Astrocyte (in vitro differentiated cells and primary cell): ENCODE measurements at places on chromosomes 12 and 14. TPM values are rescaled to one million over a fixed set of nuclear protein-coding genes. Genes with fewer than 3 reads are reported as not detected.
A peak's percentile ranks its signal among the peaks of the same experiment; 100 is the strongest.

DNA sequence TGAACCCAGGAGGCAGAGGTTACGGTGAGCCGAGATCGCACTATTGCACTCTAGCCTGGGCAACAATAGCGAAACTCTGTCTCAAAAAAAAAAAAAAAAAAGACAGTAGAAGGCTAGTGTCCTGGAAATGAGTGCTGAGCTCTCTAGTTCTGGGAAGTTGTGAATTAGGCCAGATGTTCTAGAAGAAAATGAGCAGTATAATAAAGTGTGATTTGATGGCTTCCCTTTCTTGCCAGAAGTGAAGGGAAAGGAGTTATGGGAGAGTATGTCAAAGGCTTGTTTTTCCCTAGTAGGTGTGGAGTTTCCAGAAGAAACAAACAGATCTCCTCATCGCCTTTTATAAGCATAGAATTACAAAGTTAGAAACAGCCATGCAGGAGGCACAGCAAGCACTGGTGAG lies 20.5 kb downstream of the RNF212B start:
- no peak for DNase-seq
- H3K4me1 ChIP-seq = no peaks in the 10 kb centered on the region
- no peaks in the 10 kb centered on the region for H3K36me3 ChIP-seq
- peaks cover 6% of the 10 kb centered on the region for H3K27me3 ChIP-seq

DNA sequence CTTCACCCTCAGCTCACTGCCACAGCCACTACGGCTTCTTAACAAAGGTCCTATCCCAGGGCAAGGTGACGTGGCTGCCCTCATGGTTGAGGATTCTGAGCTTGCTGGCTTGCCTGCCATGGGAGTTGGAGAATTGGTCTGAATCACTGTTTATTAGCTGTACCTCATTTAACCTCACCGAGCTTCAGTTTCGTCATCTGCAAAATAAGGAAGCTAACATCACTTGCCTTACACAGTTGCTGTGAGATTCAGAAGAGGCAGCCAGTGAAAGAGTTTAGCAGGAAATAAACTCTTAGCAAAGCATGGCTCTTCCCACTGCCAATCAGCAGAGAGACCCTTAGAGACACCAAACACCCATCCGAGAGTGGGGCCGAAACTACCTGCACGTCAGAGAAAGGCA lies 90.1 kb upstream of the KCNA1 start:
- no peaks in the 10 kb centered on the region for H3K36me3 ChIP-seq
- peaks cover 8% of the 10 kb centered on the region for H3K4me1 ChIP-seq
- no peaks in the 10 kb centered on the region for H3K27me3 ChIP-seq
- no peak overlapping the region for H3K27ac ChIP-seq

DNA sequence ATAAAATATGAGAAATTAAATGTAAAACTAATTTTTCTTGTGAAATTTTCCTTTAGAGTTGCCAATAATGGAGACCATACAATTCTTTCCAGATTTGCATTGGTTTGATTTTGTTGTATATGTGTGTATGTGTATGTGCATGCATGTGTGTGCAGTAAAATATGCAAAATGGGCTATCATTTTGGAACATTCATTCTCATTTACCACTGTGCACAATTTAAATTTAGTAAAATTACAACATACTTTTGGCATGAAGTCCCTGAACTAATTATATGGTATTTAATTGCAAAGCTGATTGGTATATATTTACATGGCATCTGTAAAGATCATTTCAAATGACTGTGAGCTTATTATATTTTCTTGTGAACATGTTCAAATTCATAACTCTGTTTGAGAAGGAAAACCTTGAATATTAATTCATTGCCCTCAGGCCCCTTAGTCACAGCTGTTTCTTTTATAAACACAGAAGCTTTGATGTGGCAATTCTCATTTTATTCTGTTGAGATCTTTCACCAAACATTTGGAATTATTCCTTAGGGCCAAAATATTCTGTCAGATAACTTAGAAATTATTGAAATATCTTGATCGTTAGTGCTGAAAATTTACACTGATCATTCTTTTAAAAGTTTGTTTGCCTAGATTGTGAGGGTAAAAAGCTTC lies 17.6 kb downstream of the KERA start:
- H3K4me1 ChIP-seq = no peaks in the 10 kb centered on the region
- no peaks in the 10 kb centered on the region for H3K36me3 ChIP-seq
- no peaks in the 10 kb centered on the region for H3K27me3 ChIP-seq
- peak; percentile 27 for DNase-seq
- no peak overlapping the region for H3K4me3 ChIP-seq

DNA sequence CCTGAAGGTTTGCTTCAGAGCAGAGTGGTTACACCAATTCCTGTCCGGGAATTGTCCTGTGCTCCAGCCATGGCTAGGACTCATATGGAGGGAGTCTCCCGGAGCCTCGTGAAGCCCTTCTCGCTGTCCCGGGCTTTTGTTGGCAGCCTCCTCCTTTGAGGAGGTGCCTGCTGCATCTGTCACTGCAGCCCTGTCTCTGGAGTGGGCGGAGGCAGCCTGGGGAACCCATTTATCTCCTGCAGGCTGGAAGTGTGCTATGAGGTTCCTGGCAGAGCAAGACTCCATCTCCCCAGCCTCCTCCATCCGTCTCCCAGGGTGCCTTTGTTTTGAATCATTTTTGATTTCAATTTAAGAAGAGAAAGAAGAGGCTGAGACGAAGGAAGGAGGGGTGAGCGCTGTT lies 355.3 kb downstream of the GLT1D1 start:
- peaks cover 13% of the 10 kb centered on the region for H3K4me1 ChIP-seq
- H3K27ac ChIP-seq = no peak overlapping the region
- no peaks in the 10 kb centered on the region for H3K36me3 ChIP-seq
- no peaks in the 10 kb centered on the region for H3K27me3 ChIP-seq

GRCh38 chr14:102998393-102998792 lies 59.0 kb downstream of the CDC42BPB start:
- H3K4me1 ChIP-seq = peaks cover 26% of the 10 kb centered on the region
- peak; percentile 54 for DNase-seq
- H3K27me3 ChIP-seq = no peaks in the 10 kb centered on the region
- H3K27ac ChIP-seq = peak overlapping the region; percentile 38
- no peak overlapping the region for H3K4me3 ChIP-seq

DNA sequence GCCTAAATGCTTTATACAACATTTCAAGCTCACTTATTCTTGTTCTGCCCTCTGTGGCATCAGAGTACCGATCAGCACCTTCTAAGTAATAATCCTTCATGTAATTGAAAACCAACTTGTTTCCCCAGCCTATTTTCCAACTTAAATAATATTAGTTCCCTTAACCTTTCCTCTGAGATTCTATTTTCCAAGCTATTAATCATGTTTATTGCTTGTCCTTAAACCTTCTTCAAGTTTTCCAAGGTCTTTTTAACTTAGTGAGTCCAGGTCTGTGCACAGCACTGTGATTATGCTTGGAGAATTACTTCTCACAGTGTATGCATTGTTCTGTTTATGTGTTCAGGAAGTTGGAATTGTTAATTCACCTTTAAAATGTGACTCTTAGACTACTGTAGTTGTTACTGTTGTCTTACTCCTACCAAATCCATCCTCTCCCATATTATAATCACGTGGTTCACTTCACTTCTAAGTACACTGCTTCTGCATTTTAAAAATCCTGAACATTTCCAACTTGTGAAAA lies 1039.3 kb upstream of the FOXG1 start:
- no peak overlapping the region for H3K27ac ChIP-seq
- no peak for DNase-seq
- no peaks in the 10 kb centered on the region for H3K27me3 ChIP-seq
- H3K36me3 ChIP-seq = no peaks in the 10 kb centered on the region

- peaks cover 47% of the 10 kb centered on the region for H3K4me1 ChIP-seq
- H3K4me3 ChIP-seq = no peak overlapping the region
- no peaks in the 10 kb centered on the region for H3K27me3 ChIP-seq
- H3K27ac ChIP-seq = no peak overlapping the region
- DNase-seq = no peak
Measured at GRCh38 chr12:8036346-8036745, 3.8 kb downstream of the FOXJ2 start.

DNA sequence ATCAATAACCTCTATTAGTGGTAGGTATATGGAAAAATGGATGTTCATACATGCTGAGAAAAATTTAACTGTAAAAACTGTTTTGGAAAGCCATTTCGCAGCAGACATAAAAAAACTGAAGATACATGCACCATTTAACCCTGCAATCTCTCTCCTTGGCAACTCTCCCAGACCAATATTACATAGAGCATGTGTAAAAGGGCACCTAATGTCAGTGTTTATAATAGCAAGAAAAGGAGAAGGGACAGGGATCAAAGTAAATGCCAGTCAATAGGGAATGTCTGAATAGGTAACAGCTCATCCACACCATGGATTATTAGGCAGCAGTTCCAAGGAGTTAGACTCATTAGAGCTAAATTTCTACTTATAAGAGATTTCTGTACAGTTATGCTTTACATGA lies 77.2 kb downstream of the BTG1 start:
- no peak overlapping the region for H3K4me3 ChIP-seq
- H3K4me1 ChIP-seq = peaks cover 9% of the 10 kb centered on the region
- H3K27me3 ChIP-seq = no peaks in the 10 kb centered on the region
- H3K27ac ChIP-seq = no peak overlapping the region
- no peaks in the 10 kb centered on the region for H3K36me3 ChIP-seq

GRCh38 chr14:96189281-96189711 lies 15.3 kb upstream of the BDKRB2 start:
- DNase-seq = peak; percentile 68
- H3K27ac ChIP-seq = no peak overlapping the region
- peaks cover 8% of the 10 kb centered on the region for H3K27me3 ChIP-seq
- no peak overlapping the region for H3K4me3 ChIP-seq
- no peaks in the 10 kb centered on the region for H3K4me1 ChIP-seq

GRCh38 chr12:26614011-26614616 lies 218.9 kb downstream of the ITPR2 start:
- no peak for DNase-seq
- H3K27ac ChIP-seq = no peak overlapping the region

DNA sequence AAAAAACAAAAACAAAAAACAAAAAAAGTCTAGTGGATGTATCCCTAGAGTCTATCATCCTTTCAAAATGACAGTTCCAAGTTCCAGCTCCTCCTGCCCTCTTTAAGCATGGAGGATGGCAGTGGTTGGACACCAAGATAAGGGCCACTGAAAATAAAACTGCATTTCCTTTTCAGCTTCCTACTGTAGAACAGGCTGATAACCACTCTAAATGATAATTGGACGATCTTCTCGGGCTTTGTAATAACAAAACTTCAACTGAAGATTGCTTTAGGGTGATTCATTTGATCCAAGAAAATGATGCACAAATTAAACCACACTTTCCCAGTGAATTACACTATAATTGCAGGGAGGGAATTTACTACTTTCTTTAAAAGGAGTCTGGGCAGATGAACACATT lies 42.2 kb upstream of the CRACR2A start:
- H3K4me3 ChIP-seq = no peak overlapping the region
- H3K36me3 ChIP-seq = no peaks in the 10 kb centered on the region
- DNase-seq = no peak

DNA sequence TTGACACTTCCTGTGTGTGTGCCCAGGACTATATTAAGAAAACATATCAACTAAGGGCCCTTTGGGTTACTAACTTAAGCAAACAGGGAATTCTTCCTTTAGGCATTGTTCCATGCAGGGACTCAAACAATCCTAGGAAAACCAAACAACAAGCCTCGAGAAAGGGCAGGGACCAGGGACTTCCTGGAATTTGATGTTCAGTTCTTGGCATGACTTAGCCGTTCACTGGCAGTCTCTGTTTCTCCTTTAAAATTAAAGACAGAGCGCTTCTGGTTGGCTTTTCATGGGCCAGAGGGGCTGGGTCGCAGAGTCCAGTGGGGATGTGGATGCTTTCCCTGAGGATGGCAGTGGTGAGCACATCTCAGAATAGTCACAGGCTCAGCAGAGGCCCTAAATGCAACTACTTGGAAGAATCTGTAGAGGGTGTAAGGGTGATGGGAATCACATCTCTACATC lies 35.2 kb downstream of the RNFT2 start:
- no peak for DNase-seq
- H3K27ac ChIP-seq = no peak overlapping the region
- no peaks in the 10 kb centered on the region for H3K27me3 ChIP-seq
- H3K4me1 ChIP-seq = no peaks in the 10 kb centered on the region
- H3K4me3 ChIP-seq = no peak overlapping the region

RIMBP2 gene
- total RNA-seq = 2.2 TPM in 2 replicates

AHNAK2 gene
- total RNA-seq = 34.3 and 44.7 TPM in 2 replicates

DNM1L gene
- 92.1 and 93.9 TPM in 2 replicates for total RNA-seq

PPFIA2 gene
- 0.59 and 1.3 TPM in 2 replicates for total RNA-seq
